ENCODE measurements at places on chromosomes 13 and 19.

- ATAC-seq, result no peak
Observed at GRCh38 chr13:19737844-19738557, 44.7 kb downstream of the PSPC1 start.

- no peak for ATAC-seq
Observed at GRCh38 chr13:23959231-23959862, 62.0 kb upstream of the C1QTNF9B start.

GRCh38 chr19:10800488-10800887 is 35.5 kb downstream of the TMED1 start:
- ATAC-seq, result no peak

DNA sequence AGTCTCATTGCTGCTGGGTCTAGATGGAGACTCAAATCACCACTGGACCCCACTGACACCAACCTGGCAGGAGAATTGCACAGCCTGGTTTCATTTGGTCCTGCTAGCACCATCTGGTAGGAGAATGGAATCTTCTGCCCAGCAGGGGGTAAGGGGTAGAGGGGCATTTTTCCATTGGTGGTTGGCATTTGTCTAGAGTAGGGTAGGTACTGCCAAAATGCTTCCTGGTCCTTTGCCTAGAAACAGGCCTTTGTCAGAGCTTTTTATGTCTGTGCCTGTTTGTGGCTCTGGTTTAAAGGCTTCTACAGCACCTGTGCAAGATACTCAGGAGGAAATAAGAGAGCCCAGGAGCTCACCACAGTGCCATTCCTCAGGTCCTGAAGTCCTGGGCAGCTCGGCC is 121.3 kb downstream of the KCTD12 start:
- ATAC-seq, result no peak

DNA sequence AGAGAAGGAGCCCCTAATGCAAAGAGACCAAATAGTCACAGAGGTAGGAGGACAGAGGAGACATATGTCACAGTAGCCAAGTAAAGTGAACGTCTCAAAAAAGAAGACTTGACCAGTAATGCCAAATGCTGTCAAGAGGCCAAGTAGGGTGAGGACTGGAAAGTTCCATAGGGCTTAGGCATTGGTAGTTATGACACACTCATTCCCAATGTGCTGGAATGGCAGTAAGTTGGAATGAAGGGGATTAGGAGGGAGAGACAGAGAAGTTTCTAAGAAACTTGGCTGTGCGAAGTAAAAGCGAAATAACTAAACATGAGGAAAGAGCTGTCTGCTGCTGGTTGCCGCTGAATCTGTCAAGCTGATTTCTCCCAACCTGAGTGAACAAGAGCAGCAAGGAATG is 14.9 kb upstream of the FRY start:
- ATAC-seq, result no peak

- ATAC-seq, result no peak
Observed at GRCh38 chr19:5011476-5012238, 42.7 kb downstream of the KDM4B start.

GRCh38 chr19:49710372-49710951 is 19.5 kb downstream of the CPT1C start:
- no peak for ATAC-seq

- no peak for ATAC-seq
Observed at GRCh38 chr19:41707502-41707812, 969 bp upstream of the CEACAM5 start.

- no peak for ATAC-seq
Observed at GRCh38 chr19:44512326-44513298, 12.3 kb upstream of the ZNF180 start.

DNA sequence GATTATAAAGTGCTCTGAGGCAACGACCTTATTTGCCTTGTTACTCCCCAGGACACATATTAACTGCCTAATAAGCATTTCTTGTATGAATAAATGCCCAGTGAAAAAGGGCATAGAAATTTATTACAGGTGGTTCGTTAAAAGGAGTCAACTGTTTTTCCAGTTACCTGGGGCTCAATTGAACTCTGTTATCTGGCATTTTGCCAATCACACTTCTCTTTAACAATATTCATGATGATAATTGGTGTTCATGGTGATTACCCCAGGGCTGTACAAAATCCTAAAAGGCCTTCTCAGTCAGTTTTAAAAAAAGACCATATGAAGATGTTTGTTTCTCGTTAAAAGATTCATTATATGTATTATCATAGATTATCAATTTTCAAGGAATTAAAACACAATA is 57.1 kb downstream of the KL start:
- ATAC-seq, result no peak

GRCh38 chr13:42574435-42575311 is 721 bp downstream of the TNFSF11 start:
- no peak for ATAC-seq

GRCh38 chr13:45602183-45603170 is 13.1 kb downstream of the ERICH6B start:
- ATAC-seq, result no peak

DNA sequence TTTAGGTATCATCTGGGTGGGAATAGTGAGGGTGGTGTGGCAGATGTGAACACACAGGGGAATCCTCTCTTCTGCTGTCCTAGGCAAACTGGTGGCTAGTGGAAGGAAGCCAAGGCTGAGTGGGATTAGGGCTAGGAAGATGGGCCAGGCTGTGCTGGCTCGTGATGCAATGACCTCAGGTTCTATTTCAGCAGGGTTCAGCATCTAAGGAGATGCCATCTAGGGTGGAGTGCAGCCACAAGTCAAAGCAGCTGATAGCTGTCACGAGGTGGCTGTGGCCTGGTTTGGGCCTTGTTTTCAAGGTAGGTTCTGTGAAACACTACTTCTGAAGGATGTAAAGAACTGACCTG is 21.6 kb downstream of the ARL11 start:
- ATAC-seq, result no peak

GRCh38 chr13:20165417-20166257 is 4.8 kb upstream of the GJA3 start:
- ATAC-seq, result no peak

DNA sequence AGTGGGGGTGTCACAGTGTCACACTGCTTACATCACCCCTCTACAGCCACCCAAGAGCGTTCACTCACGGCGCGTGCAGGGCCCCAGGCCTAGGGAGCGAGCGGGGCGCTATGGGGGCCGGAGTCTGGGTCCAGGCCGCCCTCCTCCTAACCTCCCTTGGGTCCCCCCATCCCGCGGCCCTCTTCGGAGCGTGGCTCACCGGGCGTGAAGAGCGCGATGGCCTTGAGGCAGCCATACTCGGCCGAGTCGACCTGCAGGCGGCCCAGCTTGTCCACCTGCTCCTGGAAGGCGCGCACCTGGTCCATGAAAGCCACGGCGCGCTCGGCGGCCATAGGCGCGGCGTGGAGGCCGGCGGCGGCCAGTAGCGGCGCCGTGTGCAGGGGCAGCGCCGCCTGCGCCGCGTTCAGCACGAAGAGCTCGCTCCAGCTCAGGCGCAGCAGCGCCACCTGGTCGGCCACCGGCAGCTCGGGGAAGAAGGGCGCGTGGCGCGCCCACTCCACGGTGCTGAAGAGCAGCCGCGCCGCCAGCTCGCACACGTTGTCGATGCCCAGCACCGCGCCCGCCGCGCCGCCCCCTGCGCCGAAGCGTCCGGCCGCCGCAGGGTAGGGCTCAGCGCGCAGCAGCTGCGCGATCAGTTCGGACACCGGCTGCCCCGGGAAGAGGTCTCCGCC is 9.4 kb downstream of the OCEL1 start:
- peak; percentile 89 for ATAC-seq

DNA sequence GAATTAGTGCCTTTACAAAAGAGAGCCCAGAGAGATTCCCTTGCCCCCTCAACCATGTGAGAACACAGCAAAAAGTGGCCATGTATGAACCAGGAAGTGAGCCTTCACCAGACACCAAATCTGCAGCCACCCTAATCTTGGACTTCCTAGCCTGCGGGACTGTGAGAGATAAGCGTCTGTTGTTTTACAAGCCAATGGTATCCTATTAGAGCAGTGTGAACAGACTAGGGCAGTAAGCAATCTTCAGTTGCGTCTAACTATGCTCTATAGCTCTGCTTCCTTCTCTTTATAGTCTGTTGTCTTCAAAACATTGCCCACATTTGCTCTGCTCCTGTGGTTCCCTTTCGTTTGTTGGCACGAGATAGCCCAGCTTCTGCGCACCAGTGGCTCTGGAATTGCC is 109.5 kb upstream of the FNDC3A start:
- ATAC-seq, result no peak

DNA sequence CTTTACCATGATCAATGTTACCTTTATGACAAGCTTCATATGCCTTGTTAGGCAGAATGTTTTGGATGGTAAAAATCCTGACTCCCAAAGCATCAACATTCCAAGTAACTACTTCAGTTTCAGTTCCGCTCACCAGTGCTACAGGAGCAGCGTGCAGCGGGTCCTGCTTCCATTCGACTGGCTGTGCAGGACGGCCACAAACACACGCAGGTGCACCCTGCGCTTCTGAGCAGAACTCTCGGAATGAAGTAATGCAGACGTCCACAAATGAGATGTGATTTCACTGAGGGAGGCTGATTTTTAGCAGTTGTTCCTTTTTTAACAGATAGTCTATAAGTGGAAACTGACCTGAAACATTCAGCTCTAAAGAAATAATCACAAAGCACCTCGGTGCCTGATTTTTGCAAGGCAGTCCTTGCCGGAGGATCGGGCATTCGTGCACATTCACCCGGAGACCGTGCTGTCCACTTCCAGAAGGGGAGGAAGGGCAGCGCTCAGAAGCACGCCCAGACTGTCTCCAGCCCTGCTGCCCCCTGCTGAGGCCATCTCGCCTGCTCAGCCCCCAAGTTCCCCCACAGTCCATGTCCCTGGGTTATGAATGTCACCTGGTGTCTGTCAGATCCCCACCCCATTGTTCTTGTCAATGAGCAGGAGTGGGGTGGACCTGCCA is 85.8 kb downstream of the RAB20 start:
- no peak for ATAC-seq

DNA sequence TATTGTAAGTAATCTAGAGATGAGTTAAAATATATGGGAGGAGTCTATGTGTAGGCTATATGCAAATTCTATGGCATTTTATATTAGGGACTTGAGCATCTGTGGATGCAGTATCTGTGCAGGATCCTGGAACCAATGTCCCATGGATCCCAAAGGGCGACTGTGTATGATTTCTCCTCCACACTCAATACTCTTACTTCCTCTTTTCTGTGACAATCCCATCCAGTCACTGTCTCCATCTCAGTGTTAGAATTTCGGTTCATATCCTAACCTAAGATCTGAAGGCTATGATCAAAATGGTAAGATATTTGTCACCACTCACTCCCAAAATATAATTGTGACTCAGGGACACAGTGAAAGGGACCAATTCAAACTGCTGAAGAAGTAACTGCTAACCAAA is 15.1 kb upstream of the ZNF599 start:
- ATAC-seq, result no peak

- ATAC-seq, result no peak
Observed at GRCh38 chr13:99380921-99381645, 73.9 kb upstream of the GPR183 start.

DNA sequence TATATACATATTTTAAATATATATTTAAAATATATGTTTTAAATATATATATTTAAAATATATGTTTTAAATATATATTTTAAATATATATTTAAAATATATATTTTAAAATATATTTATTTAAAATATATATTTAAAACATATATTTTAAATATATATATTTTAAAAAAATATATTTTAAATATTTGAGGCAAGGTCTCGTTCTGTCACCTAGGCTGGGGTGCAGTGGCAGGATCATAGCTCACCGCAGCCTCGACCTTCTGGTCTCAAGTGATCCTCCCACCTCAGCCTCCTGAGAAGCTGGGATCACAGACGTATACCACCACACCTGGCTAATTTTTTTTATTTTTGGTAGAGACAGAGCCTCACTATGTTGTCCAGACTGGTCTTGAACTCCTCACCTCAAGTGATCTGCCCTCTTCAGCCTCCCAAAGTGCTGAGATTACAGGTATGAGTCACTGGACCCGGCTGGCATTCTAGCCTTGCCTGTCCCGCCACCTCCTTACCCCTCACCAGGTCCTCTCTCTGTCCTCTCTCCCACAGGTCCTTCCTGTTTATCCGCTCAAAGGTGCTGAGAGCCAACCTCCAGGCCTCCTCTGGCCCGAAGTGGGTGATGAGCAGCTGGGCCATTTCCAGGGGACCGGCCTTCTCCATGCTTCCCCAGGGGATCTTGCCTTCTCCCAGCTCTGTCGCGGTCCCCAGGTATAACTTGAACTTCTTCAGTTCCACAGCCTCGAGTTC is 564 bp downstream of the NLRP12 start:
- no peak for ATAC-seq

DNA sequence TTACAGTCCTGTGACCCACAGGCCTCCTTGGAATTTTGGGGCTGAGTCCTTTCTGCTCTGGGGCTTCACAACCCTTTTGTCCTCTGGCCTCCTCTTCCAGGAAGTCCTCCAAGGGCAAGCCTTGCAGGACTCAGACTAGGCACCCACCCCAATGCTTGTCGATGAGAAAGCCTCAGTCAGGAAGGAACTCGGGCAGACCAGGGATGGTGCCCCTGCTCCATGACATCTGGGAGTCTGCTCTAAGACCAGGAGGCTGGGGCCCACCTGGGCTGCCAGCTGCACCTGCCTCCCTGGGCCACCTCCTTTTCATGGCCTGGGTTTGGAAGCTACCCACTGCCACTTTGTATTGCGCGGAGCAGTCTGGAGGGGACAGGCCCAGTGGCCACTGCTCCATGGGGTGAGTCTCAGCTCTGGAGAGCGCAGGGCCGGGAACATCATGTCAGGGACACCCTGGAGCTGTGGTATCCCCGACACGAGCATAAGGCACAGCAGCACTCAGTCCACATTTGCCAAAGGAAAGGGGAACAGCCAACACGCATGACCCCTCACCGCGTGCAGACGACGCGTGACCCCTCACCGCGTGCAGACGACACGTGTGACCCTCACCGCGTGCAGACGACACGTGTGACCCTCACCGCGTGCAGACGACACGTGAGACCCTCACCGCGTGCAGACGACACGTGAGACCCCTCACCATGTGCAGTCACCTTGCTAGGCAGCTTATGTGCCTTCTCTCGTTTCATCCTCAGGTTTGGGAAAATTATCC is 10.8 kb downstream of the C2CD4C start:
- no peak for ATAC-seq

GRCh38 chr13:48592688-48593049 is 59.8 kb upstream of the RCBTB2 start:
- ATAC-seq, result no peak

GRCh38 chr19:48396824-48397176 is 3.3 kb downstream of the GRIN2D start:
- ATAC-seq, result no peak

GRCh38 chr19:15563325-15563794 is 51.7 kb upstream of the CYP4F8 start:
- ATAC-seq, result no peak

- ATAC-seq, result no peak
Observed at GRCh38 chr13:25132751-25133390, 36.9 kb downstream of the PABPC3 start.

GRCh38 chr13:39411511-39411910 is 191.5 kb downstream of the LHFPL6 start:
- no peak for ATAC-seq
